Caki2 (cell line): ENCODE measurements at places on chromosomes 7 and 10. TPM values are rescaled to one million over a fixed set of nuclear protein-coding genes. Genes with fewer than 3 reads are reported as not detected.

DNA sequence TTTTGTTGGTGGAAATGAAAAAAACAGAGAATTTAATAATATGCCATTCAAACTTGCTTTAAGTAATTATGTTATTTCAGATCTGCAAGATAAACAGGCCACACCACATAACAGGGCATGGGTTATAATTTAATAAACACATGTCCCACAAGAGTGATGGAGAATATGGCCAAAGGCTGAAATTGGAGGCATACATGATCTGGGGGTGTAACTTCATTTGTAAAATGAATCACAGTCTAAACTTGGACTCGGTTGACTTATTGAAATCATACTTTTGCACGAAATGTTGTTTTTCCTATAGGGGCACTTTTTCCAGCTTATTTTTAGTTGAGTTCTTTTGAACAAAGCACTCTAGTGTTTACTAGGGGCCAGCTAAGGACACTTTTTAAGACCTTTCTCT lies 151.6 kb downstream of the TMEM26 start:
- no peak for DNase-seq

GRCh38 chr10:114261076-114261475 lies 22.0 kb downstream of the VWA2 start:
- peak; percentile 18 for DNase-seq

GRCh38 chr10:101346177-101346576 lies 7.8 kb upstream of the BTRC start:
- no peak for DNase-seq

DNA sequence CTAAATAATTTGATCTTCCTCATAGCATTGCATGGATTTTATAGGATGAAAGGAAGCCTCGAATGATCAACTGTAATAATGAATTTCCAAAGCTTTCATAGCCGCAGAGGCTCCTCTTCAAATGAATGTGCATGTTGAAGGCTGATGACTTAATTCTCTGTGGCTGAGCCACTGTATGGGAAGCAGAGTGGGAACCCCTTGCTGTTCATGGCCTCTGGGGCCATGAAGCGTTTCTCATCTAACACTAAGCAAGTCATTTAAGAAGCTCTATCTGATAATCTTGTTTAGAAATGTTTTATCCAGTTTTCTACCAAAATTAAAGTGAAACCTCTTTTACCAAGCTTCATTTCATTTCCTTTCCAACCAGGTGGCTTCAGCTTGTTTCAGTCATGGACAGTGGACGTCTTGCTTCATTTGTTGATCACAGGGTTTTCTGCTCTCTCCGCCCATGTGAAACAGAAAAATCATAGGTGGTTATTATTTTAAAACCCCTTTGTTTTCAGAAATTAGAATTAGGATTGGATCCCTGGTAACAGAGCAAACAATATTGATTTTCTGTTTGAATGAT lies 10.3 kb upstream of the ADARB2 start:
- no peak for DNase-seq

GRCh38 chr10:77177589-77177988 lies 460.0 kb downstream of the KCNMA1 start:
- DNase-seq = no peak

GRCh38 chr7:151481650-151482505 lies 37.8 kb downstream of the RHEB start:
- no peak for DNase-seq

- no peak for DNase-seq
Measured at GRCh38 chr7:7529328-7529727, 6.3 kb downstream of the COL28A1 start.

- DNase-seq = no peak
Measured at GRCh38 chr10:99279626-99280111, 44.0 kb upstream of the HPSE2 start.

GRCh38 chr10:17643339-17643754 lies 604 bp upstream of the STAM start:
- no peak for DNase-seq

DNA sequence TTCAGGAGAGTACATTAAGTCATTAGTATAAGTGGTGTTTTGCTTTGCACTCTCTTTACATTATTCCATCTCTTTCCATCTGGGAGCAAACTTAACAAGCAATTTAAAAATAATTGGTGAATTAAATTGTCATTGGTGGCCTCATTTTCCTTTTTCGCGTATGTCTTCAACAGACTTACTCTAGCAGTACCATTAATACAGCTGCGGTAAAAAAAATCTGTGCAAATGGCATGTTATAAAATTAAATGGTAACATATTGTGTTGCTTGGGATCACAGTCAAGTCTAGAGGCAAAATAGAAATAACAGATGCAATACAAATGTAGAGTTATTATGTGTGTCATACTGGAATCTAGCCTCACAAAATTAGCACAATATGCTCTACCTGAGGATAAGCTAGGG lies 322.4 kb downstream of the PCDH15 start:
- DNase-seq = no peak

Gene CYP3A4
- total RNA-seq = not detected in 2 replicates

Gene WDFY4
- total RNA-seq = not detected in 2 replicates

Gene HNRNPF
- total RNA-seq = 253 and 281 TPM in 2 replicates

Gene SLIT1
- 0.03 and 0.49 TPM in 2 replicates for total RNA-seq

Gene HOXA3
- 3.3 and 32.9 TPM in 2 replicates for total RNA-seq

Gene PDE1C
- 0.17 and 10.2 TPM in 2 replicates for total RNA-seq
